Brain (organoid and tissue), 16 donors: ENCODE measurements at places on chromosomes 5 and 9.
A peak's percentile ranks its signal among the peaks of the same experiment; 100 is the strongest.

GRCh38 chr9:10237584-10237983, 375.2 kb downstream of the PTPRD start:
- no peak for DNase-seq

DNA sequence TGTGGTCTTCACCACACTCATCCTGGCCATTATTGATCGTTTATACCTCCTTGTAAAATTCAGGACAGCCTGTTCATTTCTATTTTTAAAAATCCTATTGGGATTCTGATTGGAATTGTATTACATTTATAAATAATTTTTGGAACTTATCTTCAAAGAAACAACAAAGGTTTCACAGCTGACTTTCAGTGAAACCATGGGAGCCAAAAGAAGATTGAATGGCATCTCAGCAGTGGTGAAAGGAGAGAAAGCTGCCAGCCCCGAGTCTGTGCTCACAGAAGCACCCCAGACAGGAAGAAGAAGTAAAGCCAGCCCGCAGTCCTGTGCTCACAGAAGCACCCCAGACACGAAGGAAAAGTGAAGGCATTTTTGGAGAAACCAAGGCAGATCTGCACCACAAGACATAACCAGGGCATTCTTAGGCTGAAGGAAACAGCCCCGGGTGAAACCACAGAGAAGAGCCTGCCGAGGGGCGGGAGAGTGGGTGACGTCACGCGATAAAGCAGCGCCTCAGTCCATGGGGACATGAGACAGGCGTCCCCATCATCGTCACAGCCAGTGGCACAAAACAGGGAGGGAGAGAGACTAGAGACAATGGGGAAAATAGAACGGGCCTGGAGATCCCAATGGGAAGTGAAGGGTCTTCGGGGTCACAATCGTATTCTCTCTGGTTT, 42.5 kb upstream of the SLC9A3 start:
- DNase-seq = no peak

- no peak for DNase-seq
Measured at GRCh38 chr5:54323495-54323894, 13.1 kb upstream of the ARL15 start.

GRCh38 chr5:173627860-173628392, 11.5 kb upstream of the BOD1 start:
- DNase-seq = peak; percentile 80

DNA sequence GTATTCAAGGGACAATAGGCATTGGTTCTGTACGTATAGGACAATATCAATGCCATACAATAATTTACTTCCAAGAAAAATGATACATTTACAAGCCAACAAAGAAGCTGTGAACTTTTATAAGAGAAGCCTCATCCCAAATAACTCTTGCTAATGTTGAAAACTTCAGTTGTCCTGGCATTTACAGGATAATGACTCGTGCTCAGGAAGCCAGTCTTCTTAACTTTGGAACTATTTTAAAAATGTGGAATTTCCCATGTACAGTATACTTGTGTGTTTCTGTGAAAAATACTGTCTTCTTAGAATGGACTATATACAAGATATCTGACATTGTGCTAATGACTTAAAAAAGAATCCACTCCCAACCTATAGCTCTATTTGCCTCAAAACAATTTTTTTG, 1479.3 kb upstream of the CDH9 start:
- no peak for DNase-seq
